ENCODE measurements at places on chromosomes 13 and 19.

GRCh38 chr13:32445461-32445860 is 17.5 kb upstream of the N4BP2L1 start:
- DNase-seq = no peak

DNA sequence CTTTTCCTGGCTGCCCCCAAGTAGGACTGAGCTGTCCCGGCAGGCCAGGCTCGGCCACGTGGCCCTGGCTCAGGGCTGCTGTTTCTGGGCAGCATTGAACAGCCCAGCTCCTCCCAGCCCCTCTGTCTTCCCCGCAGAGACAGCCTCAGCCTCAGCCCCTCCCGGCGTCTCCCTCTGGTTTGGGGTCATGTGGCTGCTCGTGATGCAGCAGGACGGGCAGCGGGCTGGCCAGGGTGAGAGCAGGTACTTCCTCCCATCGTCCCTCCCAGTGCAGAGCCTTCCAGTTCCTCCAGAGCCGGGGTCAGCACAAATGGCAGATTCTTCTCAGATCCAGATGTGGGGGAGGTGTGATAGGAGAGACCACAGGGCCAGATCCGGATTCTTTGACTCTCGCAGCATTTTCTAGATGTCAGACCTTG is 114.6 kb downstream of the KDM4B start:
- DNase-seq = no peak

DNA sequence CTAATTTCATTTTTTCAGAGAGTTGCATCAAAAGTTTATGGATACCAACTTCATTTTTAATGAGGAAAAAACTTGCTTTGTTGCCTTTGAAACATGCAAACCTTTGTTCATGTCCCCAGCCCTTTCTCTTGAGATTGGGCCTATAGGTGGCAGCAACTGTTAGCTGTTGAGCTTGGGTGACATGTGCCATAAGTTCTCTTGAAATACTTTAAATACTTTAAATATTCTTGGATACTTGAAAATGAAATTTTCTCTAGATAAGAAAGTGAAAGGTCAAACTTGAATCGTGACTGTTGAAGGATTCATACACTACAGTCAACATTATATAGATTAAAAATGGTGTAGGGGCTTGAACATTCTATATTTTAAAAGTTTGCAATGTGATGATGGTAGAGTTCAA is 294.9 kb downstream of the NDFIP2 start:
- peak; percentile 52 for DNase-seq

GRCh38 chr13:38637576-38637975 is 49.3 kb upstream of the FREM2 start:
- no peak for DNase-seq

- no peak for DNase-seq
These were observed 203.5 kb downstream of the ENOX1 start for GRCh38 chr13:43583321-43583720.

GRCh38 chr13:109144693-109145437 is 515.5 kb downstream of the MYO16 start:
- DNase-seq = no peak

- no peak for DNase-seq
These were observed 61.6 kb downstream of the LRCH1 start for GRCh38 chr13:46614582-46614981.

DNA sequence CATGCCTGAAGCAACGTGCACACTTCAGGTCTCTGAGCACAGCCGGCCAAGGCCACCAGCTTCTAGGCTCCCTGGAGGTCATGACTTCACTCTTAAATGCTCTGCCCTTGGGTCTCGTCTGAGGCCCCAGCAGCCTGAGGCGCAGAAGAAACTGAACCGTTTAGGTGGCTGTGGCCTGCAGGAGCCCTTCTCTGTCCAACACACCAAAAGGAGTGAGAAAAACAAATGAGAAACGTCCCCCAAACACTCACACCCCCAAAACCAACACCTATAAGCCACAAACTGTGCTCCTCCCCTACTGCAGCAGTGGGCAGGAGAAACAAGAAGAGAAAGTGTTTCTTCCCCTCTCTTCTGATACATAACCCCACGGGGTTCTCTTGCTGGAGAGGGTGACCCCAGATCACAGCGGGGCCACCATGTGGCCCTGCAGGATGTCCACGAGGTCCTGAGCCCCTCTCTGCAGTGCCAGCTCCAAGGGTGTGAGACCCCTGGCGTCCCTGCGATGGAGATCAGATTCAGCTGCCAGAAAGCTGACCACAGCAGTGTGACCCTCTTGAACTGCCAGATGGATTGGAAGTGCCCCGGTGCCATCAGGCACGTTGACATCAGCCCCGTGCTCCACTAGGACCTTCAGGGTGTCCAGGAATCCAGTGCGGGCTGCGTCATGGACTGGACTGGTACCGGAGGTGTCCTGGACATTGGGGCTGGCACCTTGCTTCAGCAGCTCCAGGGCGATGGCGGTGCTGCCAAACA is 1.0 kb upstream of the KRI1 start:
- no peak for DNase-seq

DNA sequence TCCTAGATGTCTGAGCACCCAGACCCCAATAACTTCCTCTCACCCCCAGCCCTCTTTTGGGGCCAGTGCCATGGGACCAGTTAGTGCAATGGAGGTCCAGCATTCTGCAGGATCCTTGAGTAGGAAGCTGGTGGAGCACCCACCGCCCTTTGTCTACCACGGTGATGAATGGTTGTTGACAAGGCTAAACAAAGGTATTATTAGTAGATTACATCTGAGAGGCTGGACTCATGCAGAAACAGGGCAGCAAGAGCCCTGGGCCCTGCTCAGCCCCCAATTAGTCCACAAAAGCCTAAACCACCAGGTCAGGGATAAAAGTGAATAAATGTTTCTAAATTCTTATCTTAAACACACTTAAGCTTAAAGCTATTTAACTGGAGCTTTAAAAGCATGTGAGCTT is 196.5 kb upstream of the TSHZ3 start:
- no peak for DNase-seq

DNA sequence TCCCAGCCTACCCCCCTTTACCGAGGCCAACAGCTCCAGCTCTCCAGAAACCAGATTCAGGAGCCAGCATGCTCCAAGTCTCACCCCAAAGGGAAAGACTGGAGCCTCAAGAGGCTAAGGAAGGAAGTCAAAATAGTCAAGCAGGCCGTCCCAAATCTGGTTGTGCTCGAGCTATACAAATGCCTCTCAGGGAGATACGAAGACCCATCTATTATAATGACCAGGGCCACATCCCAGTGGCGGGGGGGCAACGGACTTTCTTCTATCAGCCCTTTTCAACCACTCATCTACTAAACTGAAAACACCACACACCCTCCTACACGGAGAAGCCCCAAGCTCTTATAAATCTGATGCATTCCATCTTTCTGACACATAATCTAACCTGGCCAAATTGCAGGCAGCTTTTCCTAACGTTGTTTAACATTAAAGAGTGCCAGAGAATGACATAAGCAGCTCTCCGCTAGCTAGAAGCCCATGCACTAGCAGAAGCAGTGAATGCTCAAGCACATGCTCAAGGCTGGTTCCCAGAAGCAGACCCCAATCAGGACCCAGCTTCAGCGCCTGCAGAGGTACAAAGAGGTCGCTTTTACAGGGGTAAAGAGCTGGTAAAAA is 104.6 kb upstream of the ZNF98 start:
- no peak for DNase-seq

DNA sequence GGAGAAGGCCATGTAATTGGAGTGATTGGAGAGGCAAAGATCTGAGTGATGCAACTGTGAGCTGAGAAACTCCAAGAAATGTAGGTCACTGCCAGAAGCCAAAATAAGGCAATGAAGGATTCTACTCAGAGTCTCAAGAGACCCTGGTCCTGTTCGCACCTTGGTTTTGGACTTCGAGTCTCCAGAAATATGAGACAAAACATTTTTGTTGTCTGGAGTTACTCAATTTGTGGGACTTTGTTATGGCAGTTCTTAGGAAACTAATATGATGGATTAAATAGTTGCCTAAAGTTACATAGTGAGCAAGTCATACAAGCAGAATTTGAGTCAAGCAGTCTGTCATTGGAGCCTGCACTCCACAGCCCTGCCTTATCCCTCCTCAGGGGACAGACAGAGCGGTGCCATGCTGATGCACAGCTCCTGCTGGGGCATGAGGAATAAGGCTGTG is 104.2 kb downstream of the ITGBL1 start:
- no peak for DNase-seq

GRCh38 chr13:110661256-110661655 is 44.7 kb downstream of the CARS2 start:
- no peak for DNase-seq

DNA sequence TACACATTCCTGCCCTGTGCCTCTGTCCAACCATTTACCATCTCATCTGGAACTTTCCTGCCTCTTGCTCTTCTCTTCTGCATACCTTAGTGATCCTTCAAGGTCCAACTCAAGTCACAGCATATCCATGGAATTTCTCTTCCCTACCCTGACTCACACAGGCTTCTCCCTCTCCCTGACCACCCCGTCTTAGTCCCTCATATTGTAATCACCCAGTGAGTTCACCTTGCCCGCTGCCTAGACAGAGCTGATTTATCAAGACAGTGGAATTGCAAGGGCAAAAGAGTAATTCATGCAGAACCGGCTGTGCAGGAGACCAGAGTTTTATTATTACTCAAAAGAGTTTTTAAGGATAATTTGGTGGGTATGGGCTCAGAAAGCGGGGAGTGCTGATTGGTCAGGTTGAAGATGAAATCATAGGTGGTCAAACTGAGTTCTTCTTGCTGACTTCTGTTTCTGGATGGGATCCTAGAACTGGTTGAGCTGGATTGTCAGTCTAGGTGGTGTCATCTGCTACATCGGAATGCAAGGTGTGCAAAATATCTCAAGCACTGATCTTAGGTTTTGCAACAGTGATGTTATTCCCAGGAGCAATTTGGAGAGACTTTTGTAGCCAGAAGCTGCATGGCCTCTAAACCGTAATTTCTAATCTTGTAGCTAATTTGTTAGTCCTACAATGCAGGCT is 67.2 kb downstream of the HSPH1 start:
- DNase-seq = no peak

DNA sequence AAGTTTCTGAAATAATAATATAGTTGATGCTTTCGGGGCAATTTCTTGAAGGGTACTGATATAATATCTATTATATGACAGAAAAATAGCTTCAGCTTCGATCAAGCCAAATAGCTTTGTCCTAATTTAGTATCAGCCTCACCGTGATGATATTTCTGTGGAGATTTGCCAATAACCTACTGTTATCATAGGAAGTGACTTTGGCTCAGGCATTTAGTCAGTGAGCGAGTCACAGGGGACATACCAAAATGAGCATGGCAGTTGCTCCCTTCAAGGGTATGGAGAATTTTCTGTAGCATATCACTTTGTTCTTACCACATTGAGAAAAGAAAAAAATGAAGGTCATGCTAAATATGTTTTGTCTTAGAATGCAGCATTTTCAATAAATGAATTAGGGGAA is 767.6 kb upstream of the SLITRK1 start:
- no peak for DNase-seq

- DNase-seq = no peak
These were observed 15.7 kb downstream of the PLEKHF1 start for GRCh38 chr19:29680937-29681336.

GRCh38 chr19:1632462-1633268 is 19.8 kb downstream of the TCF3 start:
- no peak for DNase-seq

GRCh38 chr13:101149735-101150384 is 266.4 kb downstream of the NALCN start:
- no peak for DNase-seq

DNA sequence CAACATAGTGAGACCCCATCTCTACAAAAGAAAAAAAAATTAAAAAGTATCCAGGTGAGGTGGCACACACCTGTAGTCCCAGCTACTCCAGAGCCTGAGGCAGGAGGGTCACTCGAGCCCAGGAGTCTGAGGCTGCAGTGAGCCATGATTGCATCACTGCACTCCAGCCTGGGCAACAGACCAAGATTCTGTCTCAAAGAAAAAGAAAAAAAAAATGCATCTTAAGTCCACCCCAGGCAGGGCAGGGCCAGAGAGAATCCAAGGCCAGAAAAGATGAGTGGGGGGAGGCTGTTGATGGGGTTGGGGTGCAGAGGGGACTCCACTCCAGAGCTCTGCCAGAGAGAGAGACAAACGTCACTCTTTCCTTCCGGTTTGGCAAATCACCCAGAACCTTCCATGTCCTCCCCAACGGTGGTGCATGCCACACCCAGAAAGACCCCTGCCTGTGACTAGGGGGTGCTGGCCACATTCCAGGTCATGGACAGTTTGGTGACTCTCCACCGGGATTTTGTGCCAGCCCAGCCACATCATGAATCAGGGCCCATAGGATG is 431 bp downstream of the FUT3 start:
- DNase-seq = peak; percentile 64

DNA sequence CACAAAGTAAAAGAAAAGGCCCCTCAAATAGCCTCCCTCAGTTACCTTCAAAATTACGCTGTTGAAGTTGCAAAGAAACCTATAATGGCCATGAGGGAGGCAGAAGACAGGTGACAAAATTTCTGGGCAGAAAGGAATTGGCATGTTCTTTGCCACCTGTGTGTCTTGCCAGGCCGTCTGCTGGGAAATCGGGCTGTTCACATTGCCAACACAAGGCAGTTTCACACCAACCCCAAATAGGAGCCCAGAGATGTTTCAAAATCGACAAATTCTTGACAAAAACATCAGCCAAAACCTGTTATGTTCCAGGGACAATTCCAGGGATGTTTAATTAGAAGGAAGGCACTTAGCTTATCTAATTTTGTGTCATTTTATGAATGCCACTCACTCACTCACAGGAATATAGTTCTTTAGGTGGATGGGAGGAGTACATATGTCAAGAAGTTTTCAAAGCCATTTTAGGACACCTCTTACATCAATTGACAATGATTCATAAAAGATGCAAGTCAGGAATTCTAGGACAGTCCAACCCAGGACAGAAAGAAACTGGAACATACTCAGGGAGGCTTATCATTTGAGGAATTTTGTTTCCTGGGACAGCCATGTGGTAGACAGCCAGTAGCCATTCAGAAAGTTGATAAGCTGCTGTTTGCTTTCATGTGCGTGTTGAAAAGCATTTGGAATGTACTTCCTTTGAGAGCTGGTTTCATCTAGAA is 164.5 kb downstream of the RGCC start:
- DNase-seq = no peak

DNA sequence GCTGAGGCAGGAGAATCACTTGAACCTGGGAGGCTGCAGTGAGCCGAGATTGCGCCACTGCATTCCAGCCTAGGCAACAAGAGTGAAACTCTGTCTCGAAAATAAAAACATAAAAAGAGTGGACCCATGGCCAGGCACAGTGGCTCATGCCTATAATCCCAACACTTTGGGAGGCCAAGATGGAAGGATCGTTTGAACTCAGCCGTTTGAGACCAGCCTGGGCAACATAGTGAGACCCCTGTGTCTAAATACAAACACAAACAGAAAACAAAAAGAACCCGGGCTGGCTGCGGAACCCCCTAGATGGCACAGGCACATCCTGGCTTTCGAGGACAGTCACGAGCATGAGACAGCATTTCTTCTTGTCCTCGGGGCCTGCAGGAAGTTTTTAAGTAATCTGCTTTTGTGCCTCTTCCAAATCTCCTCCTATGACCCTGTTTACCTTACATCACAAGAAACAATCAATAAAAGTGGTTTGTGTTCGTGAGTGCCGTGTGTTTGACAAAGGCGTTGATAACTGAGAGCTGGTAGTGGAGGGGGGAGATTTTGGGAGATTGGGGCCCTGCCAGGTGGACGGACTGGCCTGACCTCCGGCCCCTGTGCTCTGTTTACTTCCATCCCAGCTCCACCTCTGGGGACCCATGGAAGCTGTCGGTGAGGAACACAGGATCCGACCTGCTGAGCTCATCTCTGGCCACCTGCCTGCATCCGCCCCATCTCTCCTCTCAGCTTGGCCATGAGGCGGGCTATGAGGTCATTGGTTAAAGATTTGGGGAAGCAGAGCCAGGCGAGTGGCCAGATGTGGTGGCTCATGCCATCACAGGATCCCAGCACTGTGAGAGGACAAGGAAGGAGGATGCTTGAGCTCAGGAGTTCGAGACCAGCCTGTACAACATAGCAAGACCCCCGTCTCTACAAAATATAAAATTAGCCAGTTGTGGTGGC is 5.9 kb upstream of the GDF15 start:
- no peak for DNase-seq

Data from right lung (tissue), 10 donors.